Stimulated activated CD4-positive, alpha-beta T cell treated with anti-CD3 and anti-CD28 coated beads, Interleukin-15, amount 100 ng/mL, for 1 hour (primary cell): ENCODE measurements at places on chromosomes 1 and 21.

GRCh38 chr1:118983558-118984041 is 4.5 kb downstream of the TBX15 start:
- no peak for DNase-seq

GRCh38 chr21:42505090-42505726 is 8.4 kb upstream of the SLC37A1 start:
- DNase-seq, result no peak

GRCh38 chr1:192669174-192669573 is 33.2 kb downstream of the RGS13 start:
- DNase-seq, result no peak

GRCh38 chr1:12499539-12500240 is 118.3 kb downstream of the DHRS3 start:
- DNase-seq, result no peak

DNA sequence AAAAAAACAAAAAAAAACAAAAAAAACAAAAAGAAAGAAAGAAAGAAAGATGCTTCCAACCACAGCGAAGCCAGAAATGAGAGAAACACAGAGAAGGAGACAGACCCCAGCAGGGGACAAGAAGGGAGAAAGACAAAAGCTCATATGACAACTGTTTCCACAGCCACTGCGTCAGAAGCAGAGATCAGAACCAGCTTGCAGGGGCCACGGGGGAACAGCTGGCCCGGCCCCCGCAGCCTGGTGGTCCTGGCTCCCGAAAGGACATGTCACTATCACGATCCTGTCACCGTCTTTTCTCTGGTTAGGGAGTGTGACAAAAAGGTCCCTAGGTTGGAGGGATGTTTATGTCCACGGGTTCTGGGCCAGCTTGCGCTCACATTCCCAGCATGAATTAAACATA is 60.7 kb downstream of the ACOT7 start:
- DNase-seq, result no peak

GRCh38 chr1:154791292-154792166 is 78.6 kb downstream of the KCNN3 start:
- DNase-seq, result peak; percentile 69

GRCh38 chr1:19003371-19004290 is 47.2 kb upstream of the IFFO2 start:
- DNase-seq, result no peak

GRCh38 chr1:21567241-21568005 is 58.2 kb downstream of the ALPL start:
- no peak for DNase-seq

- DNase-seq, result no peak
Observed at GRCh38 chr1:115400891-115401290, 62.8 kb upstream of the NGF start.

DNA sequence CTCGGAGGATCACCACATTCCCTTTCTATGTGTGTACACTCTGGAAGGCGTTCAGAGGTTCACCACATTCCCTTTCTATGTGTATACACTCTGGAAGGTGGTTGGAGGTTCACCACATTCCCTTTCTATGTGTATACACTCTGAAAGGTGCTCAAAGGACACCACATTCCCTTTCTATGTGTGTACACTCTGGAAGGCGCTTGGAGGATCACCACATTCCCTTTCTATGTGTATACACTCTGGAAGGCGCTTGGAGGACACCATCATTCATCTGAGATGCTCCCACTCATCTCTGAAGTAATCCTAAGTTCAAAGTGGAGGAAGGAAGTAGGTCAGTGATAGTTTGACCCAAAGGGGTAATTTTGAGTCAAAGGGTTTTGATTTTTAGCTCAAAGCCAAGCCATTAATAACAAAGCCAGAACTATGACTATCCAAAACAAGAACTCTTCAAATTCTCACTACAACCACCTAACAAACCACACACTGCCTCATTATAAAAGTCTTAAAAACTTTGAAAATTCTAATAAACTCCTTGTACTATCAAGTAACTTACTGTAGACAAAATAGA is 32.9 kb downstream of the NRIP1 start:
- DNase-seq, result no peak

GRCh38 chr1:240946926-240947325 is 335.0 kb upstream of the GREM2 start:
- DNase-seq, result no peak

- no peak for DNase-seq
Observed at GRCh38 chr1:186183970-186184628, 191.0 kb downstream of the TPR start.

DNA sequence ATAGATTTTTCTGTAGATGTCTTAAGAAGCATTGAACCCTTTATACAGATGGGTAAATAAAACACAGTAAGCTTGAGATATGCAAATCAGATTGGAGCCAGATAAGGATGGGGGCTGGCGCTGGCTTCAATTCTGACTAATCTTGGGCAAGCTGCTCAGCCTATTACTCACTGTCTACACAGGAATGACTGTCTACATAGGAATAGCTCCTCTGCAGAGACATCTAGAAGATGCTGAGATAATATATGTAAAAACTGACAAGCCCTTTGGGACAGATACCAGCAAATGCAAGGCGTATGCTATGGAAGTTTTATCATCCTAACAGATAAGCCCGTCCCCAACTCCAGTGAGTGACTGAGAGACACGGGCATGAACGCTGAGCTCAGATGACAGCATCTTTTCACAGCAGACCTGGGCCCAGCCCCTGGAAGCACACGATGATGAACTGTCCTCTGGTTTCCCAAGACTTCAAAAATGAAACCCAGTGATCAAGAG is 1.7 kb downstream of the CLDN14 start:
- DNase-seq, result no peak

DNA sequence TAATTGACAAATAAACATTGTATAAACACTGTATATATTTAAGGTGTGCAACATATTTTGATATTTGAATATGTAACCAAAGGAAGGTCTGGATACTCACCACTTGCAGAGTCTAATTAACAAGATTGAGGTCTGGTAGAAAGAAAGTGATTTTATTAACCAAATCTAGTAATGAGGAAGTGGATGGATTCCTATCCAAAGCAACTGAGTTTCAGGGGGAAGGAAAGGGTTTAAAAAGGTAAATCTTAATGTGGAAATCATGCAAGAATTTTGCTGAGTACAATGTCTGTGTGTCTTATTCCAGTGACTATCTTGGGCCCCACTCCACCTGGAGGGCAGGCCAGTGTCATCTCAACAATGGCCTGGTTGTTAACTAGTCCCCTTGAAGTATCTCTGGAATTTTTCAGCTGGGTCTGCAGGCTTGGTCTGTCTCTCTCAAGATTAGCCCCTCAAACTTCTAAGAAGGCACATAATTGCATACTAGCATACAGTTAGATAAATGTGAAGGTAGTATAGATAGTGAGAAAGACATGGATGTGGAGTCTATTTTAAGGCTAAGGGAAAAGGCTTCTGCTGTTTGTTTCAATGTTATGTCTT is 262.7 kb upstream of the RGS18 start:
- DNase-seq, result no peak

DNA sequence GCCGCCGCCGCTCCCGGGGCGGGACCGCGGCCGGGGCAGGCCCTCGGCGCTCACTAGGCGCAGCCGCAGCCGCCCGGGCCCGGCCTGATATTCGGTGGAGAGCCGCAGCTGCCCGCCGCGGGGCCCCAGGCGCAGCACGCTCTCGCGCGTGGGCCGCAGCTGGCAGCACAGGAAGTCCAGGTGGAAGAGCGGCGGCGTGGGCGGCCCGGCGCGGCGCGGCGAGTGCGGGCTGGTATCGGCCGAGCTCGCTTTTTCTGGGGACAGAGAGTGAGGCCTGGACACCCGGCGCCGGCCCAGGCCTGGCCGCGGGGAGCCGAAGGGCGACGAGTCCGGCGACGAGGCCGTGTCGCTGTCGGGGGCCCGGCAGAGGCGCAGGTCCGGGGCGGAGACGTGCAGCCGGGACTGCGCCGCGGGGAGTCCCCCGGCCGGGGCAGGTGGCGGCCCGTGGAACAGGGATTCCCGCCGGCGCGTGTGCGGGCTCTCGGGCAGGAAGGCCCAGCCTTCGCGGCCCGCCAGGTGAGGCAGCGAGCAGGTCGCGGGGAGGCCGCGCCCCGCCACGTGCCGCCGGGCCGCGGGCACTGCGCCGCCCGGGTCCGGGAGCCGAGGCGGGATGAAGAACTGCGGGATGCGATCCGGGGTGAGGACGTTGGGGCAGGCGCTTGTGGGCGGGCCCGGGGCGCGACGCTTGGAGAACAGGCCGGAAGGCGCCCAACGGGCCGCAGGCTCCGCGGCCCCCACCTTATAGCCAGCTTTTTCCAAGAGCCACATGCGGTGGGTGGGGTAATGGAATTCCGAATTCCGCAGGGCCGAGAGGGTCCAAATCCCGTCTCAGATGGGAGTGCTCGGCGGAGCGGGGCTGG is 1.2 kb downstream of the C2CD4D start:
- no peak for DNase-seq

- DNase-seq, result no peak
Observed at GRCh38 chr1:21815724-21816321, 3.8 kb downstream of the LDLRAD2 start.

- no peak for DNase-seq
Observed at GRCh38 chr1:79839882-79840281, 833.4 kb upstream of the ADGRL4 start.

- no peak for DNase-seq
Observed at GRCh38 chr21:39381009-39381408, 32.1 kb upstream of the HMGN1 start.

- DNase-seq, result no peak
Observed at GRCh38 chr21:36306872-36307534, 13.0 kb upstream of the MORC3 start.

GRCh38 chr1:87296206-87296605 is 32.5 kb upstream of the LMO4 start:
- DNase-seq, result no peak

DNA sequence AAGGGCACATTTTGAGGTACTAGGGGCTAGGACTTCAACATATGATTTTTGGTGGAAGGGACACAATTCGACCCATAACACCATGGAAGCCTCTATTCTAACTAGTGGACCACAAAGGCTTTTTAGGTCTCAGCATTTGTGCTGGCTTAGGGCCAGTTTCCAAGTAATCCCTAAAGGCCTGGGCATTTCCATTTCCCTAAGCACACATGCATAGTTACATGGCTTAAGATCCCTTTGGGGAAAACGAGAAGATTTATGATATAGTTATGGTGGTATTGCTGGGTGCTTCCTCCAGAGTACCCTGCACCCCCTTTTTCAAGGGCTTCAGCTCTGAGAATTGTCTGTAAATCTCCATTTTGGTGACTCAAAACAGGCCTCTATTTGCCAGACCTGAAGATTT is 28.2 kb upstream of the TMEM54 start:
- no peak for DNase-seq

- DNase-seq, result no peak
Observed at GRCh38 chr1:61271412-61271789, 189.0 kb downstream of the NFIA start.

DNA sequence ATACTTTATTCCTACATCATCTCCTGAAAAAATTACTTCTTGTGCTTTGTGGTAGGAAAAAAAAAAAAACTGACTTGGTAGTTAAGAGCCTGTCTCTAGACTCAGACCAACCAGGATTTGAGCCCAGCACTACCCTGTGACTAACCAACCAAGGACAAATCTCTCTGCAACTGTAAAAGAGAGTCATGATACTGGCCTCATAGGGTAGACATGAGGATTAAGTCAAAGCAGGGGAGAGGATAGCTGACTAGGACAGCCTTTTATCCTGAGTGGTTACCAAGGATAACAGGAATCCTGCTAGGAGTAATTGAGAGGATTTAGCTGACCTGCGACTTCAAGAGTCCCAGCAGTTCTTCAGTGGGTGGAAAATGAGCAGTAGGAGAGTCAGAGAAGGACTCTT is 112.8 kb downstream of the C1orf21 start:
- DNase-seq, result no peak

DNA sequence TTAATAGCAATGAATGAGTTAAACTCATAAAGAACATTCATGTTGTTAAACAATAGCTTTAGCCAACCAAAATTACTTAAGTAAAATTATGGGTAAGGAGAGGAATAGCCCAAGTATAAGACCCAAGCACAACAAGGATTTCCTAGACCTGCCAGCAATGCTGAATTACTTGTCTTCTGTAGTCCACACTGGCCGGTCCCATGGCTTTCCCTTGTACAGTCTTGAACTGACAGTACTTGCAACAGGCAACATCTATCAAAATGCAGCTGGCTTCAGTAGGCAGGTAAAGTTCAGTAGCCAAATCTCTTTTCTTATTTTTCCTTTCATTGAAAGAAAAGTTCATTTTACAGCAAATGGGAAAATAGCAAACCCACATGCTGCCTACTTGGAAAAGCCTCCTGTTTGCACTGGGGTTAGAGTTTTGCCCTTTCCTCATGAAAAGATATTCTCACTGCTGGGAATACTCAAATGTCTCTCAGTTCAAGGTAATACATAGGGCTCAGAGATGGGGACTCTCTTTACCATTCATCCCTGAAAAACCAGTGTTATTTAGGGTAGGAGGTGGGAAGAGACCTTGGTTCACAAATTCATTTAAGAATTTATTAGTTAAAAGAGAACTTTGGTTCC is 222.8 kb downstream of the TTLL7 start:
- no peak for DNase-seq

- no peak for DNase-seq
Observed at GRCh38 chr1:210901981-210902770, 231.8 kb downstream of the KCNH1 start.

- DNase-seq, result no peak
Observed at GRCh38 chr21:34692458-34693020, 23.7 kb downstream of the CLIC6 start.

- no peak for DNase-seq
Observed at GRCh38 chr1:9651565-9652378, at the start of gene PIK3CD. Gene PIK3CD, plus strand, starts transcription at chr1:9651731. Its CDS starts 58,725 bp downstream, at chr1:9710456.

DNA sequence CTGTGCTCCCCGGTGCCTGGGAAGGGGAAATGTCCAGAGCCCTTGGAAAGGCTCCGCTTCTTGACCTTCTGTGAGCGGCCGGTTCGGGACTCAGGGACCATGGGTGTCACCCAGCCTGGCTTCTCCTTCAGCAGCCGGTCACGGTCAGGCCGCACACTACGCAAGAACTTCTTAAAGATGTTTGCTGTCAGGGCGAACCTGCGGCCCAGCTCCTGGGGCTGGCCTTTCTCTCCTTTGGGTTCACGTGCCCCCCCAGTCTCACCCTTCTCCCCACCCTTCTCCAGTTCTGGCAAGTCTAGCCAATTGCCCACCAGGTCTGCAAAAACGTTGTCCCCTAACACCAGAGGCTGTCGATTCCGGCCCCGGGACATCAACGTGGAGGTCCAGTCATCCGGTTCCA is 12.1 kb downstream of the INKA2 start:
- DNase-seq, result no peak

- DNase-seq, result peak; percentile 22
Observed at GRCh38 chr1:145871994-145872924, 13.4 kb upstream of the PIAS3 start.
